ENCODE measurements at places on chromosomes 4 and X.

DNA sequence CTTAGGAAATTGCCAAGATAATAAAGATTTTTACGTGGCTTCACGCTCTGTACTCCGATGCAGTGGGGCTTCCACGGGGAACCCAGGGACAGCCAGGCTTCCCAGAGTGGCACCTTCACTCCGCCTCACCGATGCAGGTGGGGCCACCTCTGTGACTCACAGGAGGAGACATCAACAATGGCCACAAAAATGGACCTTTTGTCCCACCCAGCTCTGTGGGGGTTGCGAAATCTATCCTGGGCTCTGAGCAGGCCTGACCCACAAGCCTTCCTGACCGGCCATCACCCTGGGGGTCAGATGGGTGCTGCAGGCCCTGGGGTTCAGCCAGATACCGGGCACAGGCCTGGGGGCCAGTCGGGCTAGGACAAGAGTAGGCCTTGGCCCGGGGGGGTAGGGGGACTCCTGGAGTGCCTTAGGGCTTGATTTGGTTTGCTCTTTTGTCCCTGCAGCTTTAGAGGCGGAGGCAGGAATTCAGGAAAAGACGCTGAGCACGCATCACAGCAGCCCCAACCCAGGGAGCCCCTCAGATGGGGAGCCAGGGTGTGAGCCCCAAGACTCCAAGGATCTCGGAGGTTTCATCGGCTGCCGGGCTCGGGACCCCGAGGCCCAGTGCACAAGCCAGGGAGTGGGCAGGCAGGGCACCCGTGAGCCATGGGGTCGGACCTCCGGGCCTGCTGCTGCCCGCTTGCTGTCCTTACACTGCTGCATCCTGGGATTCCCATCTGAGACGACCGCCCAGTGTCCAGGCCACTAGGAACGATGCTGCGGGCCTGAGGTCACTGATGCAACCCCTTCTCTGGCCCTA, 136.5 kb upstream of the NKX1-1 start:
- no peak for DNase-seq

DNA sequence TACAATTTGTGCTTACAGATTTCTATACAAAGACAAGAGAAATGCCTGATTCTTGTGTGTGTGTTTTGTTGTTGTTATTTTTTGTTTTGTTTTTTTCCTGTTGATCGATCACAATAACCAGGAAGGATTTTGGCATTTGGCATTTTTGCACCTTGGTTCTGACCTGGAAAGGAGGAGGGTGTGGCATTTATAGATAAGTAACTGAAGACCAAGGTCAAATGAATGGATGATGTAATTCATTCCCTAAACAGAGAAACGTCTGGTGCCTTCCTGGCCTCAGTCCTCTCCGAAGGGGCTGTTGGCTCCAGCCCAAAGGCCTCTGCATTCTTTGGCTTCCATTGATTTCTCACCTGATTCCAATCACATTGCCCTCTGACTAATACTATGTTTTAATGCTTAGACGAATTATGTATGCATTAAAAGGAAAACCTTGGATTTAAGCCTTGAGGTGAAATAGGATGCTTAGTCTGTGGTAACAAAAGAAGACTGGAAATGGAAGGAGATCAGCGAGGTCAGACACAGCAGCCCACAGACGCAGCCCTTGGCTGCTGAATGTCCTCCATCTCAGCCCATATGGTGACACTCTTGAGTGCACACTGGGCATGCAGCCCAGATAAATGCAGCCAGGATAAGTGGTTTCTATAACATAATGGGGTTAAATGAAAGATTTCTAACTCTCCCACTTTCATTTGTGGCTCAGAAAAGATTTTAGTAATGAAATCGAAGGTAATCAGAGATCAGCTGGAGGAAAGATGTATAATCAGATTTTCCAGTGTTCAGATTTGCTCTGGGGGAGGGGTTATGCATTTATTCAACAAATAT, 60.5 kb upstream of the TRIM2 start:
- no peak for DNase-seq

GRCh38 chr4:40350627-40351227, 15.6 kb downstream of the CHRNA9 start:
- DNase-seq = no peak

DNA sequence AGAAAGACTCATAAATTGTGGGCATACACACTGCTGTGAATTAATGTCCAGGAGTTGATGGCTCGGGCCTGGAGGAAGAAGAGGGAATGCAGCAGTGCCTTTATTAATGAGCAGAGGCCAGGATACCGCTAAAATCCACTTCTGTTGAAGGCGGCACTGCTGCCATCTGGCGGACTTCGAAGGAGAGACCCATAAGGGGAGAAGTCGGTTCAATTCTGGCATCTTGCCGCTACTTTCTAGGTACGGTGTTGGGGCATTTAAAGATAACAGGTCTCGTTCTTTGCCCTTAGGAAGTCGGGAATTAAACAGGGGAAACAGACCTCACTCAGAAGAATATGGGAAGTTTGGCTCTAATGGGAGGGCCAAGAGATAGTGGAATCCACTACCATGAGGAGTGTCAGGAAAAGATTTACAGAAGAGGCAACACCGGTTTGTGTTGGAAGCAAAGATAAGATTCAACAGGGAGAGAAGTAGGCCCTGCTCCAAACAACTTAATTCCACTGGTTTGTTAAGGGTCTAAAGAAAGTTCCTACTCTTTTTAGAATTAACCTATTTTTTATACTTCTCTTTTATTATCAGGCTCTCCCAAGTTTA, 133.6 kb upstream of the GIMD1 start:
- DNase-seq = no peak

DNA sequence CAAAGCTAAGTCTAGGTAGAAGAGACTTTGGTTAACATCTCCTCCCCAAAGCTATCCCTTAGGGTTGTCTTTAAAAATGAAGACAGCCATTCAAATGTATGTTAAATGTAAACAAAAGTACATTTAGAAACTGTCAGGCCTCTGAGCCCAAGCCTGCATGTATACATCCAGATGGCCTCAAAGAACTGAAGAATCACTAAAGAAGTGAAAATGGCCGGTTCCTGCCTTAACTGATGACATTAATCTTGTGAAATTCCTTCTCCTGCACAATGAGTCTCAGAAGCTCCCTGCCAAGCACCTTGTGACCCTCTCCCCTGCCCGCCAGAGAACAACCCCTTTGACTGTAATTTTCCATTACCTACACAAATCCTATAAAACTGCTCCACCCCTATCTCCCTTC, 377.9 kb downstream of the FAM133A start:
- no peak for DNase-seq

GRCh38 chrX:27998666-27999065, 17.4 kb upstream of the DCAF8L1 start:
- no peak for DNase-seq

DNA sequence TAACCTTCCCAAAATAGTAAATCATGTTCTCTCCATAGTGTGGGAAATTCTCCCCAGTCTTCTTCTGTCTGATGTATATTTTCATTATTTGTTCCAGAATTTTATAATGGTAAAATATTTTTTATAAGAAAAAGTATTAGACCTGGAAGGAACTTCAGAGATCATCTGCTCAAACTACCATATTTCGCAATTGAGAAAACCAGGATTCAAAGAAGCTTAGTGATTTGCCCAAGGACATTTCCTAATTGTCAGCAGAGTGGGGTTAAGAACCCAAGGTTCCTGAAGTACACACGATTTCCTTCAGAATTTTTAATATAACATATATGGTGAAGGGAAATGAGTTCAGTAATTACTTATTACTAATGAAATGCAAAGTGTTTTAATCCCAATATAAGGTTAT, 24.1 kb downstream of the OCIAD1 start:
- no peak for DNase-seq

DNA sequence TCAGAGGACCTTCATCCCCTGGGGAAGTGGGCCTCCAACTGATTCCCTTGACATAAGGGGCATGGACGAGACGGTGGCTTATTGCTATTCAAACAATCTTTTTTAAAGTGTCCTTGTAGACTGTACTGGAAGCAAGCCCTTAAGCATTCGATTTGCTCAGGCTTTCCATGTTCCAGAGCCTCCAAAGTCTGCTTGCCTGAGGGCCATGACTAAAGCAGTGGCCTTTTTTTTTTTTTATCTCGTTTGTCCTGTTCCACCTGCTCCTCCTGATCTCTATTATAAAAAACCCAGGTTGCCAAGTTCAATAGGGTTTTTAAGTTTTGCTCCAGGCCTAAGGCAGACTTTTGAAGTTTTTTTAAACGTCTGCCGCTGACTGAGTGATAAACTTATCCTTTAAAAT, 103.7 kb upstream of the AADAT start:
- no peak for DNase-seq

DNA sequence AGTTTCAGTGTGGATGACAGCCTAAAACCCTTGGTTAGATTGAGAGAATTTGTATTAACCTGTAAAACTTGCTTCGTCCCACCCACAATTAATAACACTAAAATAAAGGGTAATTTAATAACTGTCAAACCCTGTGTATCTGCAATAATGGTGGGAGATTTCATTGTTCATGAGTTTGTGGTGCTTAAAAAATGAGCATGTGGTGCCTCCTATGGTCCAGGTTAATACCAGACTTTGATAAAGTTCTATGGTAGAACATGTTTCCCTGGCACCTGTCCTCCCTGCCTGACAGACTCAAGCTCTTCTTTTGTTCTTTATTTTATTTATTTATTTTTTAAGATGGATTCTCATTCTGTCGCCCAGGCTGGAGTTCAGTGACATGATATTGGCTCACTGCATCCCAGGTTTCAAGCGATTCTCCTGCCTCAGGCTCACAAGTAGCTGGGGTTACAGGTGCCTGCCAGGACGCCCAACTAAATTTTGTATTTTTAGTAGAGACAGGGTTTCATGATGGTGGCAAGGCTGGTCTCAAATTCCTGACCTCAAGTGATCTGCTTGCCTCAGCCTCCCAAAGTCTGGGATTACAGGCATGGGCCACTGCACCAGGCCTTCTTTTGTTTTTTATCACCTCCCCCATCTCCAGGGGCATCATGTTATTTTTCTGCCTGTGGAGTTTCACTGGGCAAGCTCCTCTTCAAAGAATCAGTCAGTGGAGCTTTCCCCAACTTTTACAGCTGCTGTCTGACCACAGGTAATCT, 289.2 kb downstream of the NR3C2 start:
- no peak for DNase-seq

DNA sequence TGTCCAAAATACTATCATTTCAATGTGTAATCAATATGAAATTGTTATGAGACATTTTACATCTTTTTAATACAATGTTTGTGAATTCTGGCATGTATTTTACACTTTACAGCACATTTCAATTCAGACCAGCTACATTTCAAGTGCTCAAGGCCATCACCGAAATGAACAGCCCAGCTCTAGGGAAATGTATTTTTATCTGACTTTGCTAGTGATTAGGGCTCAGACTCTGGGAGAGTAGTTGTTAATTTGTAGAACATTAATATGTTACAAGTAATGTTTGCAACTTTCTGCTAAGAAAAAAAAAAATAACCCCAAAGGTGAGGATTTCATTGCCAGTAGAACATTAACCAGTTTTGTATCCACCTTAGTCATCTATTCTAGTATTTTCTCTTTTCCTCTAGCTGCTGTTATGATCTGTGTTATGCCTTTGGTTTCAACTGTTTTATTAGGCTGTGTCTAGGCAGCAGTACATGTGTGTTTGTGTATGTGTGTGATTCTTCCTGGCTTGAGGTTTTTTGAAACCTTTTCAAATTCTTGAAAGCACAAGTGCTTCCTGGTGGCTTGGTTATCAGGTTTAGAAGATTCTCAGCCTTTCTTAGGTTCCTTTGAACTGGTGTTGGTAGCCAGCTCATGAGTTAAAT, 125.9 kb downstream of the NSUN7 start:
- DNase-seq = no peak

DNA sequence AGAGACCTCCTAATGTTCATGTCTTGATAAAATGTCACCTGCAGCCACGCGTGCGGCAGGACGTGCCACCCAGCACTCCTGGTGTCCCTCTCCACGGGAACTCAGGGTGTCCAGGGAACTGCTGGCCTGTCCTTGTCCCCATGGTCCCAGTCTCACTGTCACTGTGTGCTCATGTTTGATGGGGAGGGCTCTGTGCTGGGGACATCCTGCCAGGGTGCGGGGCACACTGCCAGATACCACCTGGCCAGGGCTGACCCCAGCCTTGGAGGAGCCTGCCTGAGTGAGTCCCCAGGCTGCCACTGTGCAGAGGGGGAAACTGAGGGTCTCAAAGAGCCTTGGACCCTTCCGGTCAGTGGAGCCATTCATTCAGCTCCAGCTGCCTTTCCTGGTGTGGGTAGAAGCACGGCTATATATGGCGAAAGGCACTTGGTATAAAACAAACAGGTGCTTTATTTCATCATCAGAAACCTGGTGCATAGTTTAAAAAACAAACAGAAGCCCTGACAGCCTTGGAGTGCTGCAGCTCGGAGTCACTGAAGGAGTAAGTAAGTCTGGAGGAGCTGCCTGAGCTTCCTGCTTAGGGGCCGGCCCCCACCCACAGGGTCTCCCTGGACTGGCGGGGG, 33.0 kb downstream of the NOP14 start:
- no peak for DNase-seq

DNA sequence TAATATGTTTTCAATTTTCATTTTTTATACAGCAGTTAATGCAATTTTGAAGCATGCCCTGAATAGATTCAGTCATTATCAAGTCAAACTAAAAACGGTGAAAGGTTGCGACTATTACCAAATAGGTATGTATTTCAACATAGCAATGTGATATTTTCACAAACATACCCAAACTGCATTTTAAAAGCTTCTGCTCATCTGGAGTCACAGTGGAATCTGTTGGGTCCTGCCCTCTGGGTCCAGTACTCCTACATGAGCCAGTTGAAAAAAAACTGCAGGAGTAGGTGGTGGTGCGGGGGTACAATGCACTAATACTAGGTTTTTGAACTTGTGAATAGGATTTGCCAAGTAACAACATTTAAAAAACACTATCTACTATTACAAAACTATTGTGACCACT, 938 bp downstream of the GPR34 start:
- no peak for DNase-seq

DNA sequence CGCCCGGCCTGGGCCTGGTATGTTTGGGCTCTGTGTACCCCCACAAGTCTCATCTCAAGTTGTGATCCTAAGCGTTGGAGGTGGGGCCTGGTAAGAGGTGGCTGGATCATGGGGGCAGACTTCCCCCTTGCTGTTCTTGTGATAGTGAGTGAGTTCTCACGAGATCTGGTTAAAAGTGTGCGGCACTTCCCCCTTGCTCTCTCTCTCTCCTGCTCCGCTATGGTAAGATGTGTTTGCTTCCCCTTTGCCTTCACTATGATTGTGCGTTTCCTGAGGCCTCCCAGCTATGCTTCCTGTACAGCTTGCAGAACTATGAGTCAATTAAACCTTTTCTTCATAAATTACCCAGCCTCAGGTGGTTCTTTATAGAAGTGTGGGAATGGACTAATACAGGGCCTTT, 53.0 kb downstream of the CHST7 start:
- DNase-seq = no peak

DNA sequence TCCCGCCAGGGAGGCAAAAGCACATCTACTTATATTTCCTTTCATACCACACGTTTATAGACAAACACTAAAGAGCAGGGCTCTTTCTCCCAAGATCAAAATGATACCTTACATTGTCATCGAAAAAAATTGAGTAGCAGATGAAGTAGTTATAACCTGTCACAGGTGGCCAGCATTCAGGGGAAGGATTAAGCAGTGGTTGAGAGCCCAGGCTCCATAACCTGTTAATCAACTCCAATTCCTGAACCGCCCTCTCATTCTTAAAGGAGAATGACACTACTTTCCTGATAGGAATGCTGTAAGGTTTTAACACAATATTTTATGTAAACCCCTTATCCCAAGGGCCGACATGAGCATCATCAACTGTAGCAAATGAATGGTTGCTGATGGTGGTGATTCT, 268.9 kb upstream of the KCNIP4 start:
- no peak for DNase-seq

- no peak for DNase-seq
These were observed 20.8 kb downstream of the LIN54 start for GRCh38 chr4:82989575-82990429.

- no peak for DNase-seq
These were observed 15.2 kb upstream of the UVSSA start for GRCh38 chr4:1331591-1332353.

Measured in muscle of arm (tissue), 14 donors.